MM.1S (cell line): ENCODE measurements at places on chromosomes 11 and 22.

DNA sequence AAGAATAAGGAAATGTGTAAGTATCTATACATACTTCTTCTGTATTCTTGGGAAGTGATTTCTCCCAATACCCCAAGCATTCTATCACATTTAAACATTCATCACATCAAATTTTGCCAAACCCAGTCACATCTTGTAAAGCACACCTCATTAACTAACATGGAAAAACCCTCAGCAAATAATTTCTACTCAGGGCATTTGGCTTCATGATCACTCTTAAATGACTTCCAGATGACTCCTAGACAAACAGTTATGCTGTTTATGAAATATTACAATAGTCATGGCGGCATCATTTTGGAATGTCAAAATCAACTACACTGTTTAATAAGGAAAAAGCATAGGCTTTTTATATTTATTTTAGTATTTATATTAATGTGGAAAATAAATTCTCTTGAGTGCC is 47.3 kb upstream of the CCDC34 start:
- no peak for DNase-seq

GRCh38 chr22:30016596-30016995 is 63.7 kb upstream of the HORMAD2 start:
- DNase-seq, result no peak

DNA sequence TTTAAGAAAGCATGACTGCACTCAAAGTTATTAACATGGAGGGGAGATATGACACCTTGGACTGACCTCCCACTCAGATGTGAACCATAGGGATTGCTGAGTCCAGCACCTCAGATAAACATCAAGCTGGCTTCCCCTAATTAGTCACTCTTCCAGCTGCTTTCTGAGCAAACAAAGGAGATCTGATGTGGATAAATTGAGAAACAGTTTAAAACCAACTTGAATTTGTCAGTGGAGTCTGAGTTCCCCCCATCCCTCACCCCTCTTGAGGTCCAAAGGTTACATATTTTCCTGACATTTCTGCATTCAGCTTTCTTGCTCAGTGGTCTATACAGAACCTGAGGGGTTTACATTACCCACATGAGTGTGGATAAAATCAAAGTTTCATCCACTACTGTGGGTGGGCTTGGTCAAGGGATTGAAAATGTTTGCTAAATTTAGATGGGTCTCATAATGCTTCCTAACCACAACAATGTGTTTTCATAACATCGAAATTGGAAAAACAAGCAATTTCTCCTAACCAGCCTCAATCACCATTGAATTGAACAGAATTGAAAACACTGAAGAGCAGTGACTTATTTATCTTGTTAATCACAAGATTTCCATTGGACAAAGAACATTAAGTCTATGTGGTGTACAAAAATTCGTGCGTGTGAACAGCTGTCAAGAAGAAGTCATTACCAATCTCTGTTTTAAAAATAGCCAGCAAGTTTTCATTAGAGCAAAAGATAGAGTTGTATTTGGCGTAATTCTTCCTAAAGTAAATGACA is 292.3 kb downstream of the METTL15 start:
- DNase-seq, result no peak

GRCh38 chr11:36015799-36016198 is 71.9 kb downstream of the LDLRAD3 start:
- DNase-seq, result no peak

- DNase-seq, result peak; percentile 53
These were observed 19.3 kb downstream of the MTFP1 start for GRCh38 chr22:30444632-30445437.

- DNase-seq, result no peak
These were observed 519.6 kb downstream of the NTM start for GRCh38 chr11:131889760-131890581.

DNA sequence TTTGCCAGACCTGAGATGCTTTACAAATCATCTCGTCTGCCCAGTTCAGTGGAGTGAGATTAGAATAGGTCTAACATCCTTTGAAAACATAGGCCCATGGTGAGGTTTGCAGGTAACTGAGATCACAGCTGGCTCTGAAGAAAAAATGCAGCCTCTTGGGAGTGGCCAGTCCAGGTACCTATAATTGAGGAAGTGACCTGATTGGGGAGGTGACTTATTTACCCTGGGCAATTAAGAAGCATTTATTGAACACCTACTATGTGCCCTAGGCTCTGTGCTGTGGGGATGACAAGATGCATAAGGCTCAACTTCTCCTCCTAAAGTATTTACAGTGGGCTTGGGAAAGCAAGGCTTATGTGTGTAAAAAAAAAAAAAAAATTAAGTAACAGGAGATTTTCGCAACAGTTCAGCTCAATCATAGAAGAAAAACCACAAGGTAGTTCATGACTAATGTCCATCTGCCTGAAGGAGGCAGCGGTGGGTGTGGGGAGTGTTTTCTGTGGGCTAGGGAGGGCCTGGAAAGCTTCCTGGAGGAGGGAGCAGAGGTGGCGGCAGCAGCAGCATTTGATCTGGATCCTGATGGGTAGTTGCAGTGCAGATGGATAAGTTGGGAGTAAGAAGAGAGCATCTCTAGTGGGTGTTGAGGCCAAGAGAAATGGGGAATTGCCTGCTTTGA is 16.1 kb downstream of the MICAL2 start:
- no peak for DNase-seq

DNA sequence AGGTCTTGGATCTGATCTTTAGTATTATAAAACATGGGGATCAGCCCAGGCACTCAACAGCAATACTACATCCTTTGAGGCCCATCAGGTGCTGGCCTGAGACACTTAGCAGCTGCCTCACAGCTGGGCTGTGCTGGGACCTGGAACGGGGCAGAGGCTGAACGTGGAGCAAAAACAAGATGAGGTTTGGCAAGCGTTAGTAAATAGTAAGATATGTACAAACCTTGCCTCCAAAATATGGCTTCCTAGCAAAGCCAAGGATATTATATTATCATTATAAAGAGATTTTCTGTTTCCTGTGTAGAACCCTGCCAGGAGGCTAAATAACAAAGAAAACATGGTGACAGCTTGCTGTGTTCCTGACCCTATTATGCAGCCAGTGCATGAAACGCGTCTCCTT is 60.0 kb upstream of the SPON1 start:
- no peak for DNase-seq

- peak; percentile 30 for DNase-seq
These were observed 6.5 kb downstream of the IGLL5 start for GRCh38 chr22:22893891-22894739.

DNA sequence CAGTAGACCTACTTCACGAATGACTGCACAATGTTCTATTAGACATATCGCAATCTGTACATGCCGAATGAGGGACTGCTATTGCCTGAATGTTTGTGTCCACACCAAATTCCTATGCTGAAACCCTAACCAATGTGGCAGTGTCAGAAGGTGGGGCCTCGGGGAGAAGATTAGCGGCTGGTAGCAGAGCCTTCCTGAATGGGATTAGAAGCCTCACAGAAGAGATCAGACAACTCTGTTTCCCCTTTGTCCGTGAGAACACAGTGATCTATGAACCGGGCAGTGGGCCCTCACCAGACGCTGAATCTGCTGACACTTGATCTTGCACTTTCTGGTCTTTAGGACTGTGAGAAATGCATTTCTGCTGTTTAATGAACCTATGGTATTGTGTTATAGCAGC is 33.1 kb downstream of the LRFN4 start:
- no peak for DNase-seq

DNA sequence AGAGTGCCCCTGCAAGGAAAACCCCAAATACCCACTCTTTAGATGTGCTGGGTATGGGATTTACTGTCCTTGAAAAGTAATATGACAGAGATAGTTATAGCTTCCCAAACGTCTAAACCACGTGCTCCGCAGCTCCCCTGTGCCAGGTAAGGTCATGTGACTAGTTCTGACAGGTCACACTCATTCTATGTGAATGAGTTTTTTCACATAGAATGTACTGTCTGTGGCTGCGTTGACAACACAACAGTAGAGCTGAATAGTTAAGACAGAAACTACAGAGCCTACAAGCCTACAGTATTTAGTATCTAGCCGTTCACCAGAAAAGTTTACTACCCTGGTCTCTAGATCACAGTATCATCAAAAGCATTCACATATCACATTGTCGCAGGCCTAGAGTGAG is 236.2 kb downstream of the ETS1 start:
- no peak for DNase-seq

- no peak for DNase-seq
These were observed 5.5 kb downstream of the APOL2 start for GRCh38 chr22:36233796-36234195.
